ENCODE measurements at places on chromosomes 2 and 18.

DNA sequence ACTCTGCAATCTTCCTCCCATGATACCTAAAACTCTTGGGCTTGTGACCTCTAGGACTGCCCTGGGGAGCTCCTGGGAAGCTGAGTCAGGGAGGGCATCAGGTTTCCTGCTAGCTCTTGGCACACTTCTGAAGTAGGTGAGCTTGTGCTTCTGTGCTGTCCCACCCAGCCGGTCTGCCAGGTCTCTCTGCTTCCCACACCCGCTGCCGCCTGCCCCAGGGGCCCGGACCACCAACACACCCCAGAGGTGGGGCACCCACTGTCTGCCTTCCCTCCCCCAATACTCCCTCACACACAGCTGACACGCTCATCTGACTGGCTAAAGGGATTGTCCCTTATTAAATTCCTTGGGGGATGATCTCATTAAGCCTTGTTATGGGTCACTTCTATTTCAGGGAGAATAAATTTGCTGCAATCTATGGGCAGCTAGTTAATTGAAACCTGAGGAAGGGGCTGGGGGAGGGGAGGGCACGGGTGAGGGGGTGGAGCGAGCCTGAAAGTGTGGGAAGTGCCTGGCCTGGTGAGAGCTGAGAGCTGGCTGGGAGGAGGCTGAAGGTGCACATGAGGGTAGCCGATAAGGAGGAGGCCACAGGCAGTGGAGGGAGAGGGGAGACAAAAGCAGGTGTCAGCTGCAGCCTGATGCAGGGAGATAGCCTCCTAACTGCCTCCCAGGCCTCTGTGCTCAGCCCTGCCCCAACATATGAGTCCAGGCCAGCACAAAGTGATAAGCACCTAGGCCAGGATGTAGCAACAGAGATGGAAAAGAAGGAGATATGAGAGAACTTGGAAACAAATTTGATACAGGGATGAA lies 48.8 kb downstream of the HAUS1 start:
- DNase-seq: no peak

DNA sequence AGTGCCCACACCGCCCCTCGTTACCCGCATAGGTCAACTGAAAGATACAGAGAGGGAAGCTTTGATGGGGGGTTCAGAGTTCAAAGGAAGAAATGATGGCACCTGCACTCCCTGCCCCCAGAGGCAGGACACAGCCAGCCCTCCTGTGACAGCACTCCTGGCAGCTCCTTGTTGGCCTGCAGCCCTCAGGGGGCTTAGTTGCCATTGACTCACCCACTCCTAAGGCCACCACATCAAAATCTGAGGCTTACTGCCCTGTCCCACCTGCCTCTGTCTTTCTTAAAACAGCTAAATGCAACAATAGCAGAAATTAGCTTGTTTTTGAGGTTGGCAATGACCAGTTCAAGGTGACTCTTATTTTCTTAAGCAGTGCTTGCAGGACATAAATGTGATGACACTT lies 31.6 kb upstream of the SLC35F6 start:
- no peak for DNase-seq

- DNase-seq: no peak
Measured at GRCh38 chr18:62453864-62454263, 69.0 kb upstream of the ZCCHC2 start.

DNA sequence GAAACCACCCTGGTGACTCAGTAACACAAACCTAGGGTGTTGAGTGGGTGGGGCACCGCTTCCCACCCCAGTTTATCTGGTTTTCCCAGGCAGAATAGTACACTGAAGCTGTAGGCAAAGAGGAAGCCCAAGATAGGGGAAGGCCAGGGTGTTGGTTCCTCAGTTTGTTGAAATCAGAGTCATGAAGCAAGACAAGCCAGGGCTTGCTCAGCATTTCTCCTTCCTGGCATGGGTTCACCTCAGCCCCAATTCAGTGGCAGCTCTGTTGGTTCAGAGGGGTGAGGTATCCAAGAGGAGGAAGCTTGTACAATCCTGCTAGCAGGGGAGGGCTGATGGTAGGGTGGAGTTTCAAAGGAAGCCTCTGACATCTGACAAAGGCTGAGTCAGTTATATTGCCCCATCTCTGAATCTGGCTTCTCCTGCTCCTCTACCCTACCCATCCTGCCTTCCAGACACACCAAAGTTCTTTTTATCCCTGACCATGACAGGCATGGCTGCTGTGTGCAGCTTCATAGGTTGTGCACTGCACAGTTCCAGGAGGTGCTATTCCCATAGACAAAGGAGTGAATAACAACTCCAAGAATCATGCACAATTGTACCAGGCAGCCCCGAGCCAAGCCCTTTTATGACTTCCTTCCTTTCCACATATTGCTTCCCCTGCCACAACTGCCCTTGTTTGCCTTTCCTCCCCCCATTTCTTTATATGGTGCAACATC lies 24.9 kb upstream of the RAB10 start:
- DNase-seq: no peak

- DNase-seq: no peak
Measured at GRCh38 chr2:50727636-50728339, 304.1 kb downstream of the NRXN1 start.

DNA sequence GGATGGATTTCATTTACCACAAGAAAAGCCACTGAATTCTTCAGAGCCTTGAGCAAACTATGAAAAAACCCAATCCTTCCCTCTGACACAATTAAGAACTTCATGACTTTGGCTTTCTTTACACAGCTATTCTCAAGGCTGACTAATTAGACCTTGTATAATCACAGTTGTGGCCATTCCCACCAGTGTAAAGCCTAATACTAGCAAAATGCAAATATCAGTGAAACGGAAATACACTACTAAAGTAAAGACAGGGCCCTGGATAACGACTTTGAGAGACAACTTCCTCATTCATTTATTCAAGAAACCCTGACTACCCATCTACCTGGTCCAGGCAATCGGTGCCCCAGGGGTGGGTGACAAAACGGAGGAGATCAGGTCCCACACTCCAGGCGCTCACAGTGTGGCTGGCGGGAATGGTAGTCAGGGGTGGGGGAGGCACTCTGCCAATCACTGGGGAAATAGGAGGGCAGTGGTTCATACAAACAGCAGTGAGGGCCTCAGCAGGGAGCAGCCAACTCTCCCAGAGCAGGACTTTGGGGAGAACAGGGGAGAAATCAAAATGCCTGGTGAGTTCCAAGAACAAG lies 28.1 kb downstream of the TMEM163 start:
- no peak for DNase-seq

DNA sequence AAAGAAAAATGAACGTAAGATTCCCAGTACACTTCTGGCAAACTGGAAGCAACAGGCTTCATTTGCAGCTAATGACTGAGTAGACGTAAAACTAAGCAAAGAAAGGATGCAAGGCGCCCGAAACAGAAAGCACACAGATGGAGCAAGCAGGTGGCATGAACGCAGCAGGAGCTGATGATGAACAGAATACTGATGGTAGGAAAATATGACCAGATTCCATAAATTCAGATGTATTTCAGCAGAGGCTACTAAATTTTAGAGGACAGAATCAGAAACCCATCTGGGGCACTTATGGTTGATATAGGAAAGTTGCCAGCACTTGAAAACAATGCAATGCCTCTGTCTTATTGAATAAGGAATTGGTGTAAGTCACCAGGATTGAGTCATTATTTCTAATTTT lies 658.7 kb upstream of the LINC00305 start:
- no peak for DNase-seq

DNA sequence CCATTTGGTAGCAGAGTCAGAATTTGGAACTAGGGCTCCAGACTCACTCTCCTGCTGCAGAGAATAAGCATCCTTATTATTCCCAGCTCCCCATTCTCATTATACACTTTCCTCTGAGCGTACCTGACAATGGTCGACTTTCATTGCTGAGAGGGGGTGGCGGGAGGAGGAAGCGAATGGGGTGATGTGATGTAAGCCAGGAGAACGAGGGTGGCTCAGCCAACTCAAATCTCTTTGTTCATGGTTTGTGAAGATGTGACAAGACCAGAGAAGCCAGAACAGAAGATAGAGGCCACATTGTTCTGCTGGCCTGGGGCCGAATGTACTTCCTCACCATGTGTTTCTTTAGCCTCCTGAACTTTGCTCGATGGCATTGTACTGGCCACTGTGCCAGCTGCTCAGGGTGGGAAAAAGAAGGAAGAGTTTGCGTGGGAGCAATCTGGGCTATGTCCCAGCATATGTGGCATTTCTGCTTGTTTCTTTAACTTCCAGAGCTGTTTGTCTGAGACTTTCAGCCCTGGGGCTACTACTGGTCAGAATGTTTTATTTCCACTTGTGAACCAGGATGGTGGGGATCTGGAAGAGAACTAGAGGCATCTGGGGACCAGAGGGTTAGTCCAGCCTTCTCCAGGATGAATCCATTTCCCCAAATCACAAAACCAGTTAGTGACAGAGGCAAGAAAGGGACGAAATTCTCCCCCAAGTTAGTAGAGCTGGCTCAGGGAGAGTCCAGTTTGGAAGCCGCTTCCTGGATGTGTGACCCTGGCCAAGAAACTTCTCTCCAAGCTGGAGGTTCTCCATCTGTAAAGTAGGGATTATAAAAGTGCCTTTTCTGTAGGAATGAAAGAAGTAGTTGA lies 62.6 kb downstream of the MOGAT1 start:
- no peak for DNase-seq

DNA sequence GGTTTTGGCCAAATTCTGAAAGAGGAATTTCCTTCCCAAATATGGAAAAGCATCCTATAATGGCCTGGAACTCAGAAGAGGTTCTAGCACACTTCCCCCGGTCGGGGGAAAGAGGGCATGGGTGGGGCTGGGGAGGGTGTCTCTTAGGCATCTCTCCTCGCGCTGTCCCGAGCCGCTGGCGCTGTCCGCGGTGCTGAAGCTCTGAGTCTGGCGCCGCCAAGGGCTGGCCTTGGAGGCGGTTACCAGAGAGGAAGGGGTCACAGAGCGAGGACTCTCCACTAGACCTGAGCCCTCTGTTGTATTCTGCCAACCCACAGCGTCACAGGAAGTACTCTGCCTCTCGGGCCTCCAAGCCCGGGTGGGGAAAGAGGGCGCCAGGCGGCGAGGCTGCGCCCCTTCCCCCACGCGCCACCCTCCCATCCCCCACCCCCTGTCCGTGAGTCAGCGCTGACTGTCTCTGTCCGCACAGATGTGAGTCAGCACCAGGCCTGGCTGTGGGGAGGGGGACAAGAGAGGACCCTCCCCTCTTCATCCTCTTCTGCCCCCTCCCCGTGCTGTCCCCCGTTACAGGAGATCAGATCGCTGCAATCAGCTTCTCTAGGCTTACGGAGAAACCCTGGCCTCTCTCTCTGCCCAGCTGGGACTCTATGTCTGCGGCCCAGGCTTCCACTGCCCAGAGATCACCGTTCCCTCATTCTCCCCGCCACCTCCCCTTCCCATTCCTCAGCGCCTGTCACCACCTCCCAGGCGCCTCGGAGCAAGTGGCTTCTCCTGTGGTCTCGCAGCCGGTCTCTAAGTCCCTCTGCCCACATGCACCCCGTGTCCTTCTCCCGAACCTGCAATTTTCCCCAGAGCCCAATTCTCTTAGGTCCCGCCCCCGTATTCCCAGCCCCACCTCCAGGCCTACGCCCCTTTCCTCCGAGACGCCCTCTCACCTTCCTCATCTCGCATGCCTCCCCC lies 779 bp downstream of the PTPRN start:
- peak; percentile 62 for DNase-seq

DNA sequence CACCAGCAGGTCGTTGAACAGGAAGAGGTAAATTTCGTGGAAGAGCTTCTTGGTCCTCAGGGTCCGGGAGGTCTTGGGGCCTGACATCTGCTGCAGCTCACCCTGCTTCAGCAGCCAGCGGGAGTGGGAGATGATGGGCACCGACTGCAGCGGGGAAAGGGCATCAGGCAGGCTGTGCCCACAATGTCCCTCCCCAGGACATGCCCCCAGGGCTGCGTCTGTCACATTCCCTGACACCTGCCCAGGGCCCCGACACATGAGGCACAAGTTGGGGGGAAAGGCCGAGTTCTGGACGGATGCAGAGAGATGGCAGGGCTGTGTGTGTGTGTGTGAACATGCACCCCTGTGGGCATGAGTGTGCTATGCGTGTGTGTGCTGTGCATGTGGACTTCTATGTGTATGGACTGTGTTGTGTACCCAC lies 13.9 kb downstream of the SNORC start:
- DNase-seq: no peak

DNA sequence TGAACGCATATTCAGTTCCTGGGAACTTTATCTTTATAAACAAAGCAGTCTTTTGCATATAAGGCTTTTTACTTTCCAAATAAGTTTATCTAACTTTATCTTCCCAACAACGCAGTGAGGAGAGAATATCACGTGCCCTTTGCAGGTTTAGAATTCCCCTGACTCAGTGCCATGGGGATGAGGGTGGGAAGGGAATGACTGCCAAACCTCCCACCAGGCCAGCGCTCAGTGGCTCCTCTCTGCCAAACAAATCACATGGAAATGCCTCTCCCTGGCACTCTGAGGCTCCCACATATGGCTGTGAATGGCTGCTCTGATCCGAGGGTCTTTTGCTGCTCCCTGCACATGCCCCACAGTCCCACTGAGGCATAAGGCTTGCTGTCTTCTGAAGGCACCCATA lies 158.3 kb downstream of the DNAH6 start:
- no peak for DNase-seq

DNA sequence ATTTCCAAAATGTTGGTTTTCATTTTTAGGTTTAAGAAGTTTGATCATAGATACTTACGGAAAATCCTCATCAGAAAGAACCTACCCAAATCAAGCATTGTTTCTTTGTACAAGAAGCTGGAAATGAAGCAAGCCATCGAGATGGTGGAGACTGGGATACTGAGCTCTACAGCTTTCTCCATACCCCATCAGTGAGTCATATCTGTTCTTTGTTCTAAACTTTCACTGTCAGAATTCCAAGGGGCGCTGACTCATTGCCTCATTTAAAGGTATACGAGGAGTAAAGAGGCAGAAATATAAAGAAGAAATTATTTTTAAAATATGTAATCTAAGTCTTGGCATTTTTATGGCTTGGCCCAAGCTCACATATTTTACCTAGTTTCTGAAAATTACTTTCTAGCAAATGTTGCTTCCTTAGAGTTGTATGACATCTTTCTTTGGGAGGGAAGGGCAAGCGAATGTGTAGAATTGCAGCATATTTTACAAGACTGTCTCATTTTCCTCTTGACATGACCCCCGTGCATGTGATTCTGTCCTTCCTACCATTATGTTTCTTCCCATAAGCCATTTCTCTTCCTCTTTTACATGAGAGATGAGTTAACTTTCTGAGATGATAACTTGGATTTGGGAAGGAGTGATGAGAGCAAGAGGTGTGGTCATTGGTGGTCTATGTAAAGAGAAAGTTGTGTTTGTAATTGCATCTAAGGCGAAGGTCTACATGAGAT lies 41.2 kb downstream of the SLC9A4 start:
- no peak for DNase-seq

- no peak for DNase-seq
Measured at GRCh38 chr2:240350006-240350355, 85.5 kb upstream of the GPC1 start.

DNA sequence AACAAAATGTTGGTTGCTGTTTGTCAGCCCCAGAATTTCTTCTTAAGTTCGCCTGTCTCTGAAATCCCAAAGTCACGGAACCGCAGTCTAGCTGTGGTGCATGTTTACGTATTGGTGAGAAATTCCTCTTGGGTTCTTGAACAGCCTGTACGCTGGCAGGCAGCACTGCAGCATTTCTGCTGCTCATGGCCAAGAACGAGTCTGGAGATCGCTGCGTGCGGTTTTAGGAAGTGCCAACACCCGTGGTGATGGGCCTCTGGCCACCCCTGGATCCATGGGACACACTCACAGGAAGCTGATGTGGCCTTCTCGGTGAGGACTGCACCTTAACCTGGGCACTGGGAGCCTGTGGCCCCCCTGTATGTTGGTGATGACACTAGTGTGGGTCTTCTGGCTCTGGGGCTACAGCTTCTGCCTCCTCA lies 23.7 kb downstream of the ASB1 start:
- DNase-seq: no peak
